Tongue (tissue), 3 donors: ENCODE measurements at places on chromosomes 11 and 22. TPM values are rescaled to one million over a fixed set of nuclear protein-coding genes. Genes with fewer than 3 reads are reported as not detected.

Gene NXPE4
- not detected for total RNA-seq

Gene FAM227A
- total RNA-seq, result 1.9 TPM

Gene MS4A7
- total RNA-seq, result 8.5 TPM

Gene SMIM35
- total RNA-seq, result not detected

Gene BIK
- total RNA-seq, result 1.0 TPM

Gene ARHGEF17
- 33.0 TPM for total RNA-seq

Gene HOATZ
- not detected for total RNA-seq

Gene KIRREL3
- 0.92 TPM for total RNA-seq

Gene MRGPRX3
- 0.51 TPM for total RNA-seq

Gene PPME1
- 31.3 TPM for total RNA-seq

Gene SLC22A12
- total RNA-seq, result not detected

Gene CASP5
- not detected for total RNA-seq

Gene GALR3
- not detected for total RNA-seq

Gene CTSW
- 0.82 TPM for total RNA-seq

Gene PRR14L
- 21.5 TPM for total RNA-seq

Gene DNAJB7
- not detected for total RNA-seq

Gene CATSPER1
- total RNA-seq, result not detected

Gene TMEM184B
- 34.3 TPM for total RNA-seq

Gene NAV2
- total RNA-seq, result 13.7 TPM

Gene DSCAML1
- 0.31 TPM for total RNA-seq

Gene TCF20
- total RNA-seq, result 20.3 TPM

Gene LAYN
- total RNA-seq, result 21.1 TPM

Gene PLEKHB1
- total RNA-seq, result 4.5 TPM

Gene TRIM49
- total RNA-seq, result not detected

Gene ADAMTS15
- 35.1 TPM for total RNA-seq

Gene TSPAN18
- 23.2 TPM for total RNA-seq

Gene CCDC87
- 0.10 TPM for total RNA-seq

Gene NNMT
- 21.6 TPM for total RNA-seq

Gene HORMAD2
- total RNA-seq, result not detected

Gene BTBD10
- total RNA-seq, result 65.9 TPM

Gene RIMBP3B
- 0.72 TPM for total RNA-seq

Gene TRIM34
- total RNA-seq, result 8.1 TPM
